NCI-H2081 treated with DMSO at 0.1 percent for 48 hours (cell line): ENCODE measurements at places on chromosomes 13 and 19.

DNA sequence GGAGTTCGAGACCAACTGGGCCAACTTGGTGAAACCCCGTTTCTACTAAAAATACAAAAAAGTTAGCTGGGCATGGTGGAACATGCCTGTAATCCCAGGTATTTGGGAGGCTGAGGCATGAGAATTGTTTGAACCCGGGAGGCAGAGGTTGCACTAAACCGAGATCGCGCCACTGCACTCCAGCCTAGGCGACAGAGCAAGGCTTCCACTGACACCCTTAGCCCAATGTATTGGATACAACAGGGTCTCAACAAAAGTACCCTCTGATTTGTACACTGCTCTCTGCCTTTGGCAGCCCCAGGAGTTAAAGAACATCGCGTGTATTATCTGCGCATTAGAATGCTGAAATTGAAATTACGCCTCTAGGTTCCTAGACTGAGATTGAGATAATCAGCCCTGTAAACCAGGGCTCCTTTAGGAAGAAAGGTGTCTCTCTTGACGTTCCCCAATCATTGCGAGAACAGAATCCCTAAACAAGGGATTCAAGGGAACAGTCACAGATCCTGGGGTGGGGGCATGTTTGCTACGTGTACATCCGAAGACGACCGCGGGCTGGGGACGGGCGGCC lies 21.9 kb downstream of the IPO5 start:
- no peak for DNase-seq

GRCh38 chr13:114101358-114102130 lies 30.9 kb downstream of the RASA3 start:
- no peak for DNase-seq

DNA sequence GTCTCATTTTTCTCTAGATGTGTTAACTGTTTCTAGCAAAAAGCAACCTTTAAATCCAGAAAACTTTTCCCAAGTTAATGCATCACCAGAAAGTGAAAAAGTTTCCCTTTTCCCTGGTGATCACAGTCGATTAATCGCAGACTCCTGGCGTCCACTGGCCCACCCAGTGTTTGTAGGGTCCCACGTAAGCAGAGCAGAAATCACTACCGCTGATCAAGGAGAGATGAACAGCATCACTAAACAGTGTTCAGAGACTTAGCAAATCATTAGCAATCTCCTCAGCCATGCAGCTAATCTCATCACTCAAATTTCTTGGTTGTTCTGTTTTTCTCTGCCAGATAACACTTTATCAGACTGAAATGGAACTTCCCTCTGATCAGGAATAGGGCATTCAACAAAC lies 184.2 kb downstream of the EFNB2 start:
- DNase-seq = no peak

GRCh38 chr13:67827992-67828391 lies 597.9 kb upstream of the PCDH9 start:
- DNase-seq = no peak

GRCh38 chr13:110251193-110251819 lies 55.7 kb downstream of the COL4A1 start:
- DNase-seq = no peak

DNA sequence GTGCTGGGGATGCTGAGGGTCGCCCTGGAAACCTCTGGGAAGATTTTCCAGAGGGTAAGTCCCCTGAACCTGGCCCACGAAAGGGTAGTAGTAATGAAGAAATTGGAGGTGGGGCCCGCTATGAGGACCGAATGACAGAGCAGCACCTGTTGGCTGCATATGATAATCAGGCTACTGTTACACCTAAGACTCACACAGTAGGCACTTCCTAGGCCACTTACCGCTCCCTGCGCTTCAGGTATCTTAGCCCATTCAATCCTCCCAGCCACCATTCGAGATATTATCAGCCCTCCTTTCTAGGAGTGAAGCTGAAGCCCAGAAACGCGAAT lies 4.3 kb upstream of the LRFN3 start:
- DNase-seq = no peak

DNA sequence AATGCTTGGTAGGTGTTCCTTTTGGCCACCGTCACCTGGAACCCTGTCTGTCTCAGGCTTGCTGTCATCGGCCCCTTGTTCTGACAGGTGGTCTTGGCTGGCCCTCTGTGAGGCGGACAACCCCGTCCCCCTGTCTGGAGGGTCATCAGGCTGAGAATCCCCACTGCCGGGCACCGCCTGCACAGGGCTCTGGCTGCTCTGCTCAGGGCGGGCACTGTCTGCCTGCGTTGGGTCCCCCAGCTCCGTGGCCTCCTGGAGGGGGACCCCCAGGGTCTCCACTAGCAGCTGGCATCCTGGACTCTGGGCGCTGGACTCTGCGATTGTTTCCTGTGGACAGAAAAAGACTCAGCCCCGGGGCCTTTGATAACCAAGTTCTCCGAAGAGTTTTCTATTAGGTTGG lies 13.2 kb downstream of the NANOS3 start:
- no peak for DNase-seq

GRCh38 chr13:53560556-53560955 lies 531.9 kb downstream of the OLFM4 start:
- no peak for DNase-seq

- no peak for DNase-seq
Measured at GRCh38 chr13:20706661-20707060, 3.2 kb downstream of the IL17D start.

DNA sequence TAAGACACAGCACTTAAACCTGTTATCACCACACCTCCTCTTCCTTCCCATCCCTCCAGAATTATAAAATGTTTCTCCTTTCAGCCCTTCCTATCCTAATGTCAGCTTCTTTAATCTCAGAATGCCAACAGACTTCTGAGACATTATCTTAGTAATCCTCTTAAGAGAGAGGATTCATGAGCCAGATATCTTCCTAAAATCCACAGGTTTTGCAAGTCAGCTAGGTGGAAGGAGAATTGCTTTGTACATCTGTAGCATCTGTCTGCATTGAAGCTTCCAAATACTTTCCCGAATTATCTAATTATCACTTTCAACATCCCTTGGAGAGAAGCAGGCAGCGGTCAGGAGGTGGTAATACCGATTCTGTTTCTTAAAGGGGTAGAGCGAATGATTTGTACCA lies 179.1 kb downstream of the DCT start:
- no peak for DNase-seq

DNA sequence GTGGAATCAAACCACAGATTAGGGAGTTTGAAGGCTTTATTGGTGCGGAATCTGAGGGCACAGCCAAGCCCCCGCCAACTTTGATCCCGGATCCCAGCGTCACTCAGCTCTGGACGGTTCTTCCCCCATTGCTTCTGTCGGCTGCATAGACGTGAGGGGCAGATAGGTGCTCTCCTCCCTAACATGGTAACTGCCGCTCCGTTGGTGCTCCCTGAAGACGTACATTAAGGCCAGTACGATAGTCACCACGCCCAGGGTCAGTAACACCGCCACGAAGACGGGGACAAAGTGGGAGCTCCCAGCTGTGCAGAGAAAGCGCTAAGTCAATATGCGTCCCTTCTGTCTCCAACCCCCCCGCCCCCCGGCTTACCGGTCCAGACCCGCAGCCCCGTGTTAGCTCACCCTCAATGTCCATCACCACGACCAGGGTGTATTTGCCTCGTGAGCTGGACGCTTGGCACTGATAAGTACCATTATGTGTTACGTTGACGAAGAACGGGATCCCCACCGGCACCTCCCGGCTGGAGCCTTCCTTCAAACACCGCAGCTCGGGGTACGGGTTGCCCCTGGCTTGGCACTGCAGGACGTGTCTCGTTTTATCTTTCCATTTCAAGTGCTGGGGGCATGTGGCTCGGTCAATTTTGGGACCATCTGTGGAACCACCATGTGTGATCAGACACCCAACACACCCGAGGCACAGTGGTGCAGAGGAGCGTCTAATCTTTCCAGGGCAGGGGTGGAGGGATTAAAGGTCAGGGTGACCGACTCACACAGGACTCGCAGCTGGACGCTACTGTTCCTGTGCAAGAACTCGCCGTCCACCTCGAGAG lies 644 bp upstream of the RAVER1 start:
- DNase-seq = no peak

DNA sequence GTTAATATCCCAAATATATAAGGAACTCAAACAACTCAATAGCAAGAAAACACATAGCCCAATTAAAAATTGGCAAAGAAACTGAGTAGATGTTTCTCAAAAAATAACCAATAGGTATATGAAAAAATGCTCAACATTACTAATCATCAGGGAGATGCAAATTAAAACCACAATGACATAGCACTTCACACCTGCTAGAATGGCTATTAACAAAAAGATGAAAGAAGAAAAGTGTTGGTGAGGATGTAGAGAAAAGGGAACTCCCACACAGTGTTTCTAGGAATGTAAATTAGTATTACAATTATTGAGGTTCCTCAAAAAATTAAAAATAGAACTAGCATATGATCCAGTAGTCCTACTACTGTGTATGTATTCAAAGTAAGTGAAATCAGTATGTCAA lies 1212.8 kb downstream of the DIAPH3 start:
- no peak for DNase-seq

DNA sequence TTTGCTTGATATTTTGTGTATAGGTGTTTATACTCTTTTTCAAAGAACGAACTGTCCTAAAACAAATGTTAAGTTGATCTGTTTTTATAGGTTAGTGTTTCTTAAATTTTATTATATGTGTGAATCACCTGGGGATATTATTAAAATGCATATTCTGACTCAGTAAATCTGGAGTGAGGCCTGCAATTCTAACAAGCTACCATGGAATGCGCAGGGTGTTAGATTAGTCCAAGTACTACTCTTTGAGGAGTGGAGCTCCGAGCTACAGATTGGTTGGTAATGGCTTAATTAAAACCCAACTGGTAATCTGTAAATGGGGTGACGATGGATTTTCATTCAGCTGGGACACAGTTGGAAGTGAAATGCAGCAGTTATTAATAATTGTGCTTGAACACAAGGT lies 214.1 kb upstream of the UFM1 start:
- DNase-seq = no peak

- no peak for DNase-seq
Measured at GRCh38 chr19:6947745-6948144, 60.4 kb downstream of the ADGRE1 start.

DNA sequence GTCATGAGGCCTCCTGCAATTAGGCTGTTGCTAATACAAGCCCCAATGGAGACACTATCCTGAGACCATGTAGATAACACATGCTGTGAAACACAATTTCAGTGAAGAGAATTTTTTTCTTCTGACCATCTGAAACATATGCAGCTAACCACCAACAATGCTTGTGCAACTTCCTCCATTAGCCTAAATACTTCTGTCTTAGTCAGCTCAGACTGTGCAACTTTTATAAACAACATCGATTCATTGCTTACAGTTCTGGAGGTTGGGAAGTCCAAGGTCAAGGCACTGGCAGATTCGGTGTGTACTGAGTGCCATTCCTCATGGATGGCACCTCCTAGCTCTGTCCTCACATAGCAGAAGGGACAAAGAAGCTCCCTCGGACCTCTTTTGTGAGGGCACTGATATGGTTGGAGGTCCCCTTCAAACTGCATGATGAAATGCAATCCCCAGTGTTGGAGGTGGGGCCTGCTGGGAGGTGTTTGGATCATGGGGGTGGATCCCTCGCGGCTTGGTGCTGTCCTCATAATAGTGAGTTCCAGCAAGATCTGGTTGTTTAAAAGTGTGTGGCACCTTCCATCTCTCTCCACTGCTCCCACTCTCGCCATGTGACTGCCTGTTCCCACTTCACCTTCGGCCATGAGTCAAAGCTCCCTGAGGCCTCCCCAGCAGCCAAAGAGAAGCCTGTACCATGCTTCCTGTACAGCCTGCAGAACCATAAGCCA lies 27.7 kb downstream of the STK24 start:
- no peak for DNase-seq

GRCh38 chr19:5356918-5357317 lies 16.3 kb upstream of the PTPRS start:
- DNase-seq = no peak

DNA sequence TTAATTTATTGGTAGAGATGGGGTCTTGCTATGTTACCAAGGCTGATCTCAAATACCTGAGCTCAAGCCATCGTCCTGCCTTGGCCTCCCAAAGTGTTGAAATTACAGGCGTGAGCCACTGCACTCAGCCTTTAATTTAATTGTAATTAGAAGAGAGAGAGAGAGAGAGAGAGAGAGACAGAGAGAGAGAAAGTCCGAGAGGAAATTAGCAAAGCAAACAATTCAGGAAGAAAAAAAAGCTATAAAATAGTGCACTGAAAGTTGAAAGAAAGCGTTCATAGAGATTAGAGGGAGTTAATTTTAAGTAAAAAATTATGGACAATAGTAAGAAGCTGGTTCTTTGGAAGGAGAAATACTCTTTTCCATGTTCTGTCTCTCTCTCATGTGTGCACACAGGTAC lies 7.0 kb downstream of the GPR32 start:
- no peak for DNase-seq

DNA sequence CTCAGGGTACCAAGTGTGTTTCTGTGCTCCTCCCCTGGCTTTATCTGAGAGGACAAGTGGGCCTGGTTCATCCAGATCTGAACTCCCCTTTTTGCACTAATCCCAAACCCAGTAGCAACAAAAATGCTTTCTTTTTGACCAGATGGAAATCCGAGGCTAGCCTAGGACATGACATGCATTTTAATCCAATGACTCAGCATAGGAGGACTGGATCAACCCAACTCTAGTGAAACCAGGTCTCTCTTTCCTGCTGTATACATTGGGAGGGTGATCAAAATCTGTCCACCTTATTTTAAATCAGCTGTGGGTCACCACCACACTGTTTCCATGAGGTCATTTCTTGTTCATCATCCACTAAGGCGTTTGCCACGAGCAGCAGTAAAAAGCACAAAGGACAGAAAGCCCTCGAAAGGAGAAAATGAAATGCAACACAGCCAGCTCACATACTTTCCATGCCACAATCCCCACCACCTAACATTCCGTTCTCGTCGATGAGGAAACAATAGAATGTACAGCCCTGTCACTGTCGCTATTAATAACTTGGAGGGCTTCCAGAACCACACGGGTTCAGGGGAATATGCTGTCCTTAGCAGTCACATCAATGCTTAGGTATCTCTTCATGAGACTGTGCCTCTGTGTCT lies 543.0 kb downstream of the IRS2 start:
- no peak for DNase-seq

DNA sequence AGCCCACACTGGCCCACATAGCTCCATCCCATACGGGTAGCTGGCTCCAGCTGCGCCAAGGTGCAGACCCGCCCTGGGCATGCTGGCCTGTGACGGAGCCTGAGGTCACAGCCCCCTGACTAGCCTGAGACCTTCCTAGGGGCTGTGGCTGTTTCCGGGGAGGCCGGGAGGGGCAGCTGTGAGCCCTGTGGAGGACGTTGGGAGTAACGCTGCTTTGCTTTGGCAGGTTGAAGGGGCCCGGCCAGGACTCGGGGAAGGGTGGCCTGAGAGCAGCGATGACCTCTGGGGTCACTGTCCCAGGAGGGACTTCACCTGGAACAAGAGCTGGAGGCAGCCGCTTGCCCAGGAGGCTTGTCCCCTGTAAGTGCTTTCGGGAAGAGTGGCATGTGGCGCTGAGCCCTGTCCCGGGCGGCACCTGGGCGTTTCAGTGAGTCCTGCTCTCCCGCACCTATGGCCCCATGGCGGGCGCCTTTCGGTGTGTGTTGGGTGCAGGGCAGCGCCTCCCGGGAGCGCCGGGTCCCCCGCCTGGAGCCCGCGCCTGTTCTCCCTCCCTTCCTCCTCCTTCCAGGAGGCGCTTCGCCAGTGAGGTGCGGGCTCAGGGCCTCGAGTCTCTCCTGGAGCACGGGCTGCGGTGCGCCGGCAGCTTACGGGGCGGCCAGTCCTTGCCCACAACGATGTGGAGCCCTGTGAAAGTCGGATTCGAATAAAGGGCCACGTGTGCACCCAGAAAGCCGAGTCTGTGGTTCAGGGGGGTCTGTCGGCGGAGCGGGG lies 1.1 kb upstream of the FAM174C start:
- DNase-seq = no peak

- DNase-seq = no peak
Measured at GRCh38 chr13:27352698-27353097, 71.7 kb upstream of the GTF3A start.
